ENCODE measurements at places on chromosomes 6 and 20. TPM values are rescaled to one million over a fixed set of nuclear protein-coding genes. Genes with fewer than 3 reads are reported as not detected.

DNA sequence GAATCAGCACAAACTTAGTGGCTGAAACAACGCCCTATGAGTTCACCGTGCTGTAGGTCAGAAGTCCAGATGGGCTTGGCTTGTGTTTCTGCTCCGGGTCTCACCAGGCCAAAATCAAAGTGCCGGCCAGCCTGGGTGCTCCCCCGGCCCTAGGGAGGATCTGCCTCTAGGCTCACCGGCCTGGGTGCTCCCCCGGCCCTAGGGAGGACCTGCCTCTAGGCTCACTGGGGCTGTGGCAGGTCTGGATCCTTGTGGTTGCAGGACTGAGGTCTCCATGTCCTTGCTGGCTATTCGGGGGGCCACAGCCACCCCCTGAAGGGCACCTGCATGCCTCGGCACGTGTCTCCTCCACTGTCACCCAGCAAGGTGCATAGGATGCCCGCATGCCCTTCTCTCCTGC lies 216.3 kb downstream of the TAF4 start:
- no peak for DNase-seq

- no peak for DNase-seq
These were observed 35.9 kb downstream of the PHACTR3 start for GRCh38 chr20:59640267-59640666.

DNA sequence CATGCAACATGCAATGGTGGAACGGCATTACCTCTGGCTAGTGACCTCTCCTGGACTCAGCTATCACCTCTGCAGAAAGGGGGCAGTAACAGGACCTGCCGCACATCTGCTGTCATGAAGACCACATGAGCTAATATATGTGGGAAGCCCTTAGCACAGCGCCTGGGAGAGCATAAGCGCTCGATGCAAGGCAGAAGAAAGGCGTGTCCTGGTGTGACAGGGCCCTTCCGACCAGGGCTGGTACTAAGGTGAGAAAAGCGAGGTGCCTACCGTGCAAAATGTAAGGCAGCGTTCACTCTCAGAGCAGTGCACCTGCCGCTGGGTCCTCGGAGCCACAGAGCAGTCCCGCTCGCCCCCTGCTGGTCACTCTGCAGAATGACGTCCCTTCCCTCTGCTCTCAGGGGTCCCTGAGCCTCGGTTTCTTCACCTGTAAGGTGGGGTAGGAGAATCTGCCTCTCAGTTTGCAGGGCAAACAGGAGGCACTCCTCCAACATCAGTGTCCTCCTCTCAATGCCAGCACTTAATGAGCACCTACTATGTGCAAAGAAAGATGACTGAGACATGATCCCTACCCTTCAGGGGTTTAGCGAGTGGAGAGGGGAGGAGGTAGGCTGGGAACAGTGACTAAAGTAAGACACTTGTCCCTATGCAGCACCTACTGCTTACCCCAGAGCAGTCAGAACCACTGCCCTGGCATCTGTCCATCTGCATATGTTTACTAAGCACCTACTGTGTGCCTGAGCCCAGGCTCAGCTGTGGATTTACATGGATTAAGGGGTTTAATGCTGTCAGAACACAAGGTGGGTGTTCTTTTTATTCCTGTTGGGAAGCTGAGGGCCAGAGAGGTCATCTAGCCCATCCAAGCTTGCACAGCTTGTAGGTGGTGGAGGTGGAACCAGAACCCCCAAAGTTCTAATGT lies 41.1 kb upstream of the PTGIS start:
- DNase-seq, result no peak

GRCh38 chr20:5395932-5396727 lies 79.4 kb upstream of the PROKR2 start:
- DNase-seq, result no peak

- DNase-seq, result no peak
These were observed 160.5 kb downstream of the THBS2 start for GRCh38 chr6:169093066-169093723.

- DNase-seq, result no peak
These were observed 344.1 kb downstream of the CDC5L start for GRCh38 chr6:44731485-44732095.

DNA sequence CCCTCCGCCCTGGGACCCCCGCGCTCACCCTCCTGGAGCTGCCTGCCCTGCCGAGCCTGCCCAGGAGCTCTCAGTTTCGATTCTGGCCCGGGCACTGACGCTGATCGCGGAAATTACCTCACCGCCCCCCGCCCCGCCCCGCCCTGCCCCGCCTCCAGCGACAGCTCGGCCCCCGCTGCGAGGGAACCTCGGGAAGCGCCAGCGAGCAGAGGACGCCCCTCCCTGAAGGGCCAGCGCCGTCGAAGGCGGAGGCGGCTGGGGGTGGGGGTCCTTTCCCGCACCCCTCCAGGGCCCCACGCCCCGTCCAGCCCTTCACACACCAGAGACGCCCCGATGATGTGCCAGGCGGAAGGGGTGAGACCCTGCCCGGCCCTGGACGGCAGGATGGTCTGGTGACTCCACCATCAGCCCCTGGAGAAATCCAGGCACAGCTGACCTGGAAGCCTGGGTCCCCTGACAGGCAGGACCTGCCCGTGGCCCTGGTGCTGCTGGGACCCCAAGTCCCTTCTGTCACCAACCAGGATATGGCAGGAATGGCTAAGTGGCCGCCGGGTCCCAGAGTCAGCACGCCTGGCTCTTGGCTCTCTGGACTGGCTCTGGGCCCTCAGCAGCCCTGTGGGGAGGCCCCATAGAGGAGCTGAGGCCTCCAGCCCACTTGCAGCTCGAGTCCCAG lies at the start of gene HELZ2:
Gene HELZ2 (minus strand): TSS at position 84 of the 673 bp plus-strand sequence. CDS start 1,854 bp downstream, outside the sequence.
- DNase-seq, result peak; percentile 65

DNA sequence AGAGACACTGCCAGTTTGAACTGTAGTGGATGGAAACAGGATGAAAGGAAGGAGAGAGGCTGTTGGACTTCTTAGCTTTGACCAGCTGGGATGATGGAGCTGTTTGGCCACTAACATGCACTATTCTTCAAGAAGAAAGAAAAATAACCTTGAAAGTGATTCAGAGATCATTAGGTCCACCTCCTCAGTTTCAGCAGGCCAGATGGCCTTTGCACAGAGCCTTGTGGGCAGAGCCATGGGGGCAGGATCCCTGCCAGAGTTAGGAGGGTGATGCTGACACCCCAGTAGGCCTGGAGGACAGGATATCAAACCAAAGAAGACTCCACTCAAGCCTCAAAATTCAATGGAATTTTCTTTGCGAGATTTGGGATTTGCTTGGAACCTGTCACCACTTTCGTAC lies 74.5 kb upstream of the TMEM181 start:
- no peak for DNase-seq

GRCh38 chr20:62499758-62500236 lies 24.0 kb upstream of the GATA5 start:
- DNase-seq, result no peak

The TCF21 gene
- 237 TPM for polyA plus RNA-seq

The COX4I2 gene
- 3.1 TPM for polyA plus RNA-seq

The PTPRT gene
- 1.3 TPM for polyA plus RNA-seq

The DCBLD1 gene
- polyA plus RNA-seq, result 14.9 TPM

The PARD6B gene
- 26.2 TPM for polyA plus RNA-seq

The MAS1 gene
- 0.03 TPM for polyA plus RNA-seq

Data from renal pelvis (tissue), 12 donors.